Kidney epithelial cell (primary cell): ENCODE measurements at places on chromosomes 3 and 15. TPM values are rescaled to one million over a fixed set of nuclear protein-coding genes. Genes with fewer than 3 reads are reported as not detected.

SKIC8 gene
- 51.1 and 54.6 TPM in 2 replicates for total RNA-seq

- peak; percentile 23 for DNase-seq
Measured at GRCh38 chr3:118808723-118809122, 225.9 kb downstream of the IGSF11 start.

- no peak for DNase-seq
Measured at GRCh38 chr3:151460228-151460627, 633 bp downstream of the IGSF10 start.

DNA sequence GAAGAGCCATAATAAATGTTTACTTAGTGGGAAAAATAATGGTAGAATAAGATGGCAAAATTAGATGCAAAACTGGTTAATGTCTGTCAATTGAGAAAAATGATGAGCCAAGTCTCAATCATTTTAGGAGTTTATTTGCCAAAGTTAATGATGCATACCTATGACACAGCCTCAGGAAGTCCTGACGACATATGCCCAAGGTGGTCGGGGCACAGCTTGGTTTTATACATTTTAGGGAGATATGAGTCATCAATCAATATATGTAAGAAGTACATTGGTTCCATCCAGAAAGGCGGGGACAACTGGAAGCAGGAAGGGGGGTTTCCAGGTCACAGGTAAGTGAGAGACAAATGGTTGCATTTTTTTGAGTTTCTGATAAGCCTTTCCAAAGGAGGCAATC is 31.5 kb downstream of the CLEC3B start:
- no peak for DNase-seq

ITIH1 gene
- total RNA-seq, result not detected in 2 replicates

MYZAP gene
- total RNA-seq, result 0.21 and 0.27 TPM in 2 replicates

CPNE9 gene
- total RNA-seq, result 0.27 TPM in 1 of 2 replicates, not detected in the other

DNA sequence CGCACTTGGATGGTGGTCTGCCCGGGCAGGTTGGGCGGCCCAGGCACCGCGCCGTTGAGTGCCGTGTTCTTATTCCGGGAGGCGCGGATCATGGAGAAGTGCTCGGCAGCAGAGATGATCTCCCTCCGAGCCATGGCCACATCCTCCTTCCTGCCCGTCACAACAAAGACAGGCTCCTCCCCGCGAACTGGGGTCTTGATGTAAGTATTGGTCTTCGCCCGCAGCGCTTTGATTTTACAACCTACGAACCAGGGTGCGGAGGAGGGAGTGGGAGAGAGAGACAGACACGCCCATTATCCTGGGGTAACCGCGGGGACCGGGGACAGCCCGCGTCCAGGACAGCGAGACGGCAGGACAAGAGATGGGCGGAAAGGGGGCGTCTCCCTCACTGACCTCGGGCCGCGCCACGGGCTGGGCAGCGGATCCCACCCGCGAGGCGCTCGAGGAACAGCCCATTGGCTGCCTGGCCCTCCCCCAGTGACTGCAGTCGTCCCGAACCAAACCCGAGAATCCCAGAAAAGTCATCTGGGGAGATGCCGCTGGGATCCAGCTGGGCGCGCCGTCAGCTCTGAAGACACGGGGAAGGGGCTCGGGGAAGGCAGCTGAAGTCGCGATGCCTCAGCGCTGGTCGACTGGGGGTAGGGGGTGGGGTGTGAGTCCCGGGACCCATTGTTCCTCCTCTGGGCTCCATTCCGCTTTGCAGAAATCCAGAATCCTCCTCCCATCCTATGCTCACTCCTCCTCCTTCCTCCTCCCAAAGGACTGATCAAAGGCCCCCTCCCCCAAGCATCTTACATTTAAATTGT is 1.2 kb downstream of the MEX3B start:
- DNase-seq, result no peak

DNA sequence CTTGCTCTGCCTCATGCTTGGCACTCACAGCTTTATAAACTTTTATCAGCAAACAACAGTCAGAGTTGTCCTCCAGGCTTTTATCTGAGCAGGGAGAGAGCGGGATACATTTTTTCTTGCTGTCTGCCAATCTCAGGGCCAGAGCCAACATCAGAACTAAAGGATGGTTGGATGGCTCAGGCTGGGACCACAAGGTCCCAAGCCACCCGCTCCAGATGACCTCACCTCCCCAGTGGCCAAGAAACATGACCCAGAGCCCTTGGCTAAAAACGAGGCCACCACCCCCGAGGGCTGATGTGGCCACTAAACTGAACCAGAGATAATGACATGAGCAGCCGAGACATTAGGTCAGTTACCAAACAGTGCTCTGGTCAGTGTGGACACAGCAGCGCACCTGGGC is 18.8 kb upstream of the SPATA12 start:
- no peak for DNase-seq

DNA sequence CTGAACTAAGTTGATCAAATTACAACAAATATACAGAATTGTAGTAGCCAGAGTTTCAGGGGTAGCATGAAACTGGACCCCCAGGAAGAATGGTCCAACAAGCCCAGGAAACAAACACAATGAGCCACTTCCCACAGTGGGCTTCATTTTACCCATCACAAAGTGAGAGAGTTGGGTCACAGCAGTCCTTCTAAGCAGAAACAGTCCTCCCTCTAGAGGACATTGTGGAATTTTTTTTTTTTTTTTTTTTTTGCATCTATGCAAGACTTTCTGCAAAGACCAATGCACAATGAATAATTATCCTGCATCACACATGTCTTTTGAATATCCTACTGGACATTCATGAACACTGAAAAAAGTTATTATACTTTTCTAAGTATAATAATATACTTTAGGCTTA is 73.8 kb upstream of the ATP13A5 start:
- no peak for DNase-seq

ADAMTS17 gene
- 2.3 and 2.8 TPM in 2 replicates for total RNA-seq

GRCh38 chr3:58062472-58062871 is 54.2 kb downstream of the FLNB start:
- no peak for DNase-seq

ZCWPW2 gene
- total RNA-seq, result 0.13 TPM in 1 of 2 replicates, not detected in the other

DNA sequence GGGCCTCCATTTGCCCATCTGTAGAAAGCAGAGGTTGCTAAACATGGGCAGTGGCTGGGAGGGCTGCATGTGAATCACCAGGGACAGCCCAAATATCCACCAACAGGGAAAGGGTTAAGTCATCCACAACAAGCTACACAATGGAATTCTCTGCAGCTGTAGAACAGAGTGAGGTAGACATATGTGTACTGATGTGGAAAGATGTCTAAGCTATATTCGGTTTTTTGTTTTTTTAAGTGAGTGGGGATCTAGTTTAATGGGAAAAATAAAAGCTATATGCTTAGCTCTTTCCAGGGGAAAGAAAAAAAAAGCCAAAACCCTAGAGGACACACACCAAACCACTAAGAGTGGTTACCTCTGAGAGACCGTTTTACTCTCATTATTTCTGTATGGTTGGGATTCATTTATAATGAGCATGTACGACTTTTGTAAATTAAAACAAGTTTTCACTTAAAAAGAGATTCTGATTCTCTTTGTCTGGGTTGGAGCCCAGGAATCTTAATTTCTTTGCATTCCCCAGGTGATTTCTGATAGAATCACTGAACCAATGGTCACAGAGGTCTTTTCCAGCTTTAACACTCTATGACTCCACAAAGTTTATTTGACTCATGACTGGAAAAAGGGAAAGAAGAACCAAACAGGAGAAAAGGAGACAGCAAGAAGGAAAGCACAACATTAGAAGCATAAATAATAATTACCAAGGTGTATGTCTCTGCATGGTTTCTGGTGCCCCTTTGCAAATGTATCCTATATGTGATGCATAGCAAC is 19.1 kb downstream of the CRABP1 start:
- no peak for DNase-seq

- no peak for DNase-seq
Measured at GRCh38 chr3:185699927-185700326, 113.8 kb downstream of the SENP2 start.

GRCh38 chr3:32004113-32004765 is 22.7 kb downstream of the ZNF860 start:
- no peak for DNase-seq

DNA sequence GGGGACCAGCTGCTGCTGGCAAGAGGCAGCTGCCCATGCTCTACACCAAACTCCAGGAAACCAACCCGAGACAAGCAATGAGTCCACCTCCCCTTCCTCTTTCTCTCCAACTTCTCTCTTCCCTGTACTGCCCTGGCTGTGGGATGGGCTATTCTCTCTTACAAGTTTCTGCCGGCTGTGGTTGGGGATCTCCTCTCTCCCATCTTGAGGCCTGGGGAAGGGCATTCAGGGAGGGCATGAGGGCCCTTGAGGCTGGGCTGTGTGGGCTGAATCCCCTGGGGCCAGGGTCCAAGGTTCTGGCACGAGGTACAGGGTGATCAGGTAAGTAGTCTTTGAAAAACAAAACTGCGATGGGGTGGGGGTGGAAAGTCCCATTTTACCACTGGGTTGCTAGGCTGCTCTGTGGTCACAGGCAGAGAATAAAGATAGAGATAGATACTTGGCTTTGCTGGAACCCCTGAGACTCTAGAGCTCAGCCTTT is 32.3 kb upstream of the CTSH start:
- DNase-seq, result no peak

FANCD2OS gene
- not detected in 2 replicates for total RNA-seq

DNA sequence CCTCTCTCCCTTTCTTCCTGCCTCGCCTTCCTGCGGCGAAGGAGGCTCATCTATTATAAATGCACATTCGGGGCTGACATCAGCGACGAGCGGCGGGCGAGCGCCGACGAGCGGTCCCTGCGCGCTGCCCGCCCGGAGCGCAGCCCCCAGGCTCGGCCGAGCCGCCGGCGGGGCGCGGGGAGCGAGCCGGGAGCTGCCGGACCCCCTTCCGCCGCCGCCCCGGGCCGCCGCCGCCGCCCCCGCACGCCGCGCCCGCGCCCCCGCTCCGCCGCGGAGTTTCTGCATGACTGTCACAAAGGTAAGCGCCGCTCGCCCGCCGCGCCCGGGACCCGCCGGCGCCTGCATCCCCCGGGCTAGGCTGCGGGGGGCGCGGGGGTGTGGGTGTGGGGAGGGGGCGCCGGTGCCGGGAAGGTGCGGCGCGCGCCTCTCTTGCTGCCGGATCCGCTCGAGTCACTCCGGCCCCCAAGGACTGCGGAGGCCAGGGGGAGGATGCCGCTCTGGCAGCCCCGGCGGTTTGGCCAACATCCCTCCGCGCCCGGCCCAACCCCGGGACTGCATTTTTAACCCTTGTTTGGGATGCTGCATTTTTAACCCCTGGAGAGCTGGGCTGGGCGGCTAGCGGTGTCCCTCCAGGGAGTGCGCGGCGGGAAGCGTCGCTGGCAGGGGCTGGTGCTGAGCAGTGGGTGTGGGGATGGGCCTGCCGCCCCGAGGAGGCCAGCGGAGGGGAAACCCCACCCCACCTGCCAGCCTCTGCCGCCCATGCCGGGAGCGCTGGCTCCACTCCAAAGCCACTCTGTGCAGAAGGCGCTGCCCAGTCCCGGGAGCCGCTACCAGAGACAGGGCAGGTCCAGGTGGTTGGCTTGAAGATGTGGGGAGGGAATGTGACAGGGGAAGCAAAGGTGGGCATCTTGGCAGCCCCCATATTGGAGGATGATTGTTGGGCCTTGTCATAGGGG is at the start of gene CORO2B:
CORO2B (plus strand) TSS at position 14 of the 956 bp plus-strand sequence; CDS start at position 284, 270 bp downstream.
- DNase-seq, result no peak

TMEM44 gene
- total RNA-seq, result 16.0 and 16.2 TPM in 2 replicates

SAXO2 gene
- total RNA-seq, result 0.79 and 0.96 TPM in 2 replicates

- no peak for DNase-seq
Measured at GRCh38 chr15:100174904-100175275, 166.9 kb downstream of the ADAMTS17 start.

- DNase-seq, result peak; percentile 71
Measured at GRCh38 chr3:185959609-185960521, 22.1 kb upstream of the TRA2B start.

CLRN1 gene
- total RNA-seq, result not detected in 2 replicates

DNA sequence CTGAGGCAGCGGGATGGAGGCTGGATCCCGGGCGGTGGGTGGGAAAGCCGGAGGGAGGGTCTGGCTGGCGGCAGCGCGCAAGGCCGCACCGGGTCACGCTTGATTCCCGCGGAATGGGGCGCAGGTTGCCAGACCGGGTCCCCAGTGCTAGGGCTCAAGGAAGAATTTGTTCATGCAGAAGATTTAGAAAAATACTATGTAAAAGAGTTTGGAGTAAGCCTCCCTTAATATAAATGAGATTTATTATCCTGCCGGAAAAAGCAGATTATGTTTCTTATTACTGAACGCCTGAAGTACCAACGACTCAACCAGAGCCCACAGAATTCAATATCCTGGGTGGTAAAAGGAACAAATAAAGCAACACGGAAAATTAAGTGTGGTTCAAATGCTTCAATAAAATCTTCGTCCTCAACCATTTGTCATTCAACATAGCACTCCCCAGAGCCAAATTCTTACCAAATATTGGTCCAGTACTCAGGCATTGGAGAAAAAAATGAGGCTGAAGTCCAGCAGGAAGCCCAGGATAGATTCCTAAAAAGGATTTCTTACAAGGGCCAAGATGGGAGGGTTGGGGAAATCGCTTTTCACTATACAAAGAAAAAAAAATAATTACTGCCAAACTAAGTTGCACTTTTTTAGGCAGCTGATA is 1.2 kb upstream of the ZBTB20 start:
- no peak for DNase-seq

GRCh38 chr3:186821429-186822387 is 15.4 kb upstream of the RFC4 start:
- DNase-seq, result no peak
